CD4-positive, alpha-beta T cell treated with Interleukin-6 at 100 ng/mL for 8 hours (primary cell): ENCODE measurements at places on chromosomes 7 and 10.

DNA sequence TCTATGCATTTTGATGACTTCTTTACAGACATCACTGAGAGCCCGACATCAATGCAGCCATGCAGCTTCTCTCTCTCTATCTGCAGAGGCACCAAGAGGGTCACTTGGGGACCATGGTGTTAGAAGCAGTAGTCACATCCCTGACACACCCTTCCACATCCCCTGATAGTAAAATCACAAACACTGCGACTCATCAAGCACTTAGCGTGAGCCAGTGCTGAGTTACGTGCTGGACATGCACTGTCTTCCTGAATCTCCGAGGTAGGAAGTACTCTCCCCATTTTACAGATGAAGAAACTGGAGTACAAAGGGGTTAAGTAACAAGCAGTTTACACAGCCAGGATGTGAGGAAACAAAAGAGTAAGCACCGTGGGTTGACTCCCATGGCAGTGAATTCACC is 109.2 kb downstream of the OSBPL3 start:
- no peak for DNase-seq

GRCh38 chr7:56107954-56108258 is 1.6 kb upstream of the CHCHD2 start:
- DNase-seq, result no peak

DNA sequence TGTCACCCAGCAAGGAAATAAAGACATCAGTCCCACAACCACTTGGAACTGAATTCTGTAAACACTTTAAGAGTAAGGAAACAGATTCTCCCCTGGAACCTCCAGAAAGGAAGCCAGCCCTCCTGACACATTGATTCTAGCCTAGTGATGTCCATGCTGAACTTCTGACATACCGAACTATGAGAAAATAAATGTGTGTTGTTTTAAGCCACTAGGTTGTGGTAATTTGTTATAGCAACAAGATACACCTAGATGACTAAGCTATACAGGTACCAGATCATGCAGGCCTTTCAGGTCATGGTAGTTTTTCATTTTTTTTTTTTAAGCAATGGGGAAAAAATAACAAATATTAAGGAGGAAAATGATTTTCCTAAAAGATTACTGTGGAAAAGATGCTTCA is 37.6 kb upstream of the LRRTM3 start:
- no peak for DNase-seq

- DNase-seq, result no peak
These were observed 206.7 kb downstream of the KIAA1217 start for GRCh38 chr10:24415455-24416125.

- no peak for DNase-seq
These were observed 882 bp downstream of the IRF5 start for GRCh38 chr7:128938544-128939074.

GRCh38 chr10:112723876-112724275 is 226.2 kb upstream of the TCF7L2 start:
- no peak for DNase-seq

DNA sequence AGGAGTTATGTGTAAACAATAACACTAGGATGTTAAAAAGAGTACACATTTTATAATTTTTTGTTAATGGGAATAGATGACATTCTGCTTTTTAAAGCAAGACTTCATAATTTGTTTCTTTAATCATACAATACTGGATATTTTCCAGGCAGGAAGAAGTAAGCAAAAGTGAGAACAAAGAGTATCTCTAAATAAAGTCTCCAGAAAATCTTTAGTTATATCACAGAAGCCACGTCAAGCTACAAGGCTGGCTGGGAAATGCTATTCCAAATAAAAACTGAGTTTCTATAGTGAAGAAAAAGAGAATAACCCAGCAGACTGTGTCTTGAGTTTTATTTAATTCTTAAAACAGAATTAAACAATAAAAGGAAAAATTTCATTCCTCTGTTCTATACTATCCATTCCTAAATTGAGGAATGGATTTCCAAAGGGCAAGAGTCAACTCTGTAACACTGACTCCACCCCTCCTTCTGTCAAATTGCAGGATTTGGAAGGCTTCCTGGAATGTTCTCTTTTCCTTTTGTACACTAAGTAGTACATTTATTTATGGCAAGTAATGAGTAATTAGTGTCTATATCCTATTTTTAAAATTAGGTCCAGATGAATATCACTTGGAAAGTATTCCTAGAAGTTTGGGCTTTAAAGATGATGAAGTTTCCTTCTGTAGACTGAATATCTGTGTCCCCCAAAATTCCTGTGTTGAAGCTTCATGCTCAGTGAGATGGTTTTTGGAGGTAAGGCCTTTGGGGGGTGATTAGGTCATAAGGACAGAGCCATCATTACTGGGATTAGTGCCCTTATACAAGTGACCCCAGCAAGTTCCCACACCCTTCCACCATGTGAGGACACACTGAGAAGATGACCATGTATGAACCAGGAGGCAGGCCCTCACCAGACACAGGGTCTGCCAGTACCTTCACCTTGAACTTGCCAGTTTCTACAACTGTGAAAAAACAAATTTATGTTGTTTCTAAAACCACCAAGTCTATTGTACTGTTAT is 290.9 kb downstream of the CRPPA start:
- no peak for DNase-seq

- no peak for DNase-seq
These were observed 46.2 kb upstream of the CCDC3 start for GRCh38 chr10:13047529-13048206.

DNA sequence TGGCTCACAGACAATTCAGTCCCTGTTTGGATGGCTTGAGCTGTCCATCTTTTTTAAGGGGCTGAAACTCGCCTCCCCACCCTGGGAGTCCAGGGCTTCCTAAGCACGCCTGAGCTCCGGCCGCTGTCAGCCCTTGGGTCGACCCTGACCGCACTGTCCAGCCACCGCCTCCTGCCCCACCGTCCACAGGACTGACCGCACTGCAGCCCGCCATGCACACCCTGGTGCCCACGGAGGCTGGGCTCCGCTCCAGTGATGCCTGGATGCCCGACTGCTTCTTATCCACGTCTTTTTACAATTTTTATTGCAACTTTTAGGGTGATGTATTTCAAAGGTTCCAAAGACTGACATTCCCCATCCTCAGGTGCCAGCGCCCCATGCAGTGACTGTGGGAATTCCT is 39.4 kb upstream of the FOXL3 start:
- DNase-seq, result no peak

GRCh38 chr10:49761789-49762565 is at the start of gene OGDHL:
OGDHL (minus strand) TSS chr10:49762323; CDS start chr10:49758592, 3,731 bp downstream.
- no peak for DNase-seq
